ENCODE measurements at places on chromosomes 6 and 20. TPM values are rescaled to one million over a fixed set of nuclear protein-coding genes. Genes with fewer than 3 reads are reported as not detected.

DNA sequence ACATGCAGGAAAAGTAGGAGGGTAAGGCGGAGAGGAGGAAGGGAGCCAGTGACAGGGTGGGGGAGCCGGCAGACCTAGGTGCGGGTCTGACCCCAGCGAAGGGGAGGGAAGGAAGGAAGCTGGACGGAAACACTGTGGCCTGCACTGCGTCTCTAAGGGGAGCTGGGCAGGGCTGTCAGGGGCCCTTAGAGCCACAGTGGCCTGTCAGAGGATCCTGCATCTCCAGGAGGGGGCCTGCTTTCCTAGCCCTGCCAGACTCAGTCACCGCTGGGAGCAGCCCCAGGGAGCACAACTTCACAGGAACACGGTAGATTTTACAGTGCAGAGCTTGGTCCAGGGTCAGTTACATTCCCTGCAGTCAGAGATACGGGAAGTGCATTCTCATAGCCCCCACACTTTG lies 118.2 kb downstream of the PACRG start:
- no peaks in the 10 kb centered on the region for H3K4me1 ChIP-seq
- H3K27me3 ChIP-seq = no peaks in the 10 kb centered on the region
- DNase-seq = no peak

DNA sequence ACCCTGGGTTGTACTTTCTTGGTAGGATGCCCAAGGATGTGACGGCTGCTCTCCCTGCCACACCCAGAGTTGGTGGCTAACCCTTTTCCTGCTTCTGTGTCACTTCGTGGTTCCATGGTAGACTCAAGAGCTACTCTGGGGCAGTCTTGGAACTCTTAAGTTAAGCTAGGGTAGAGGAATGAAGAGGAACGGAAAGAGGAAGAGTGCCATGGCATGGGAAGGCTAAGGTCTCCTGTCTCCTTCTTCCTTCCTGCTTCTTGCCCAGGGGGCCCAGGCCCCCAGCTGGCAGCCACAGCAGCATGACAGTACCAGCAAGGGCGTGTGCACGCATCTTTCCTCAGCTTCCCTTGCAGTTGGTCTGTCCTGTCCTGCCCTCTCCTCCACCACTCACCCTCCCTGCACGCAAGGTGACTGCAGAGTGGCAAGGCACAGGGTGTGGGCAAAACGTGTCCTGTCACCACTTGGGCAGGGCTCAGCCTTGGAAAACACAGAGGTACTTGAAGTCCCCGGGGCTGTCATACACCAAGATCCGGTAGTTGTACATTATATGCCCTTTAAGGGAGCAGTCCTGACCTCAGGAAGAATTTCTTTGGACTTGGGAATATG lies 39.8 kb upstream of the TGM3 start:
- DNase-seq = peak; percentile 26
- no peaks in the 10 kb centered on the region for H3K36me3 ChIP-seq
- peaks cover 14% of the 10 kb centered on the region for H3K4me1 ChIP-seq
- H3K4me3 ChIP-seq = no peak overlapping the region
- peak overlapping the region; percentile 51 for H3K27ac ChIP-seq

- no peaks in the 10 kb centered on the region for H3K27me3 ChIP-seq
- H3K36me3 ChIP-seq = no peaks in the 10 kb centered on the region
- no peak for DNase-seq
- no peak overlapping the region for H3K4me3 ChIP-seq
- H3K4me1 ChIP-seq = no peaks in the 10 kb centered on the region
These were observed 925.0 kb upstream of the MAN1A1 start for GRCh38 chr6:120274547-120274946.

DNA sequence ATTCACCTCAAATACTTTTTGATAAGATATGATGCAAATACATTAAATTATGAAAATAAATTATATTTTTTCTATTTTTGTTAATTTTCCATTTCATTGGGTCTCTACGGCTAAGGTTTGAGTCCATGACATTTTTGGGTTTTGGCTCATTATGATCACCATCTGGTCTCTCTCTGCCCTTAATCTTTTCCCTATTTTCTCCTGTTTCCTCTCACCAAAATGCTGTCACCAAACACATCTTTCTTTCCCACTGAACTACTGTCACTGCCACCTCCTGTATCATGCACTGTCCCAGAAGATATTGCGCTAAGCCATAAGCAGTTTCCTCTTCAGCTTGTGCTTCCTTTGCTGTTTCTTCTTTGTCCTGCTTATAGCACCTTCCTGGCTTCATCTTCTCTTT lies 42.0 kb upstream of the OGFRL1 start:
- H3K4me3 ChIP-seq = no peak overlapping the region
- no peaks in the 10 kb centered on the region for H3K36me3 ChIP-seq
- peaks cover 3% of the 10 kb centered on the region for H3K27me3 ChIP-seq

GRCh38 chr6:1766654-1767053 lies 156.9 kb downstream of the FOXC1 start:
- no peak for DNase-seq
- H3K4me3 ChIP-seq = no peak overlapping the region
- peaks cover 2% of the 10 kb centered on the region for H3K36me3 ChIP-seq
- H3K27me3 ChIP-seq = peaks cover 2% of the 10 kb centered on the region
- no peak overlapping the region for H3K27ac ChIP-seq

GRCh38 chr6:162713974-162714780 lies 13.4 kb downstream of the PRKN start:
- no peak for DNase-seq
- H3K4me3 ChIP-seq = no peak overlapping the region
- H3K36me3 ChIP-seq = no peaks in the 10 kb centered on the region
- no peaks in the 10 kb centered on the region for H3K4me1 ChIP-seq
- H3K27ac ChIP-seq = no peak overlapping the region
- no peaks in the 10 kb centered on the region for H3K27me3 ChIP-seq

DNA sequence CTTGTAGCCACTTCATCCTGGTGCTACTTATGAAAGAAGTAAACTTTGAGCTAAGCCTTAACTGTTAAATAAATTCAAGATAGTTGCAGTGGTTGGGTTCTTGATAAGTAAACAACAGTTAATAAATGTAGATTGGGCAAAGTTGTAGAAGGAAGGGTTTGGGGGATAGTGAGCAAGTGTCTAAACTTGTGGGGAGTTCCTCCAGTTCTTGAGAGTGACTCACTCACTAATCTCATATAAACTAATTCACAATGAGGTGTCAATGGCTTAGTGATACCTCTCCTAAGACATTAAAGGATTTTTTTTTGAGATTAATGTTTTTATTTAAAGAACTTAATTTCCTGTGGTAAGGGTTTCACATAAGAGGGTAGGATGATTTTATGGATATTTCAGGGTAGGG lies 507.4 kb downstream of the BMP2 start:
- no peak overlapping the region for H3K27ac ChIP-seq
- no peak for DNase-seq
- no peaks in the 10 kb centered on the region for H3K27me3 ChIP-seq
- no peak overlapping the region for H3K4me3 ChIP-seq

- peaks cover 11% of the 10 kb centered on the region for H3K4me1 ChIP-seq
- DNase-seq = no peak
- H3K27me3 ChIP-seq = no peaks in the 10 kb centered on the region
- H3K36me3 ChIP-seq = no peaks in the 10 kb centered on the region
- no peak overlapping the region for H3K27ac ChIP-seq
- H3K4me3 ChIP-seq = no peak overlapping the region
These were observed 184.0 kb downstream of the PDE7B start for GRCh38 chr6:136035378-136036070.

- H3K36me3 ChIP-seq = no peaks in the 10 kb centered on the region
- no peak overlapping the region for H3K4me3 ChIP-seq
- no peak for DNase-seq
- H3K27me3 ChIP-seq = no peaks in the 10 kb centered on the region
These were observed 356.8 kb downstream of the TAF4 start for GRCh38 chr20:61708891-61709290.

GRCh38 chr20:45206725-45207124 lies at the start of gene SEMG1:
Gene SEMG1, plus strand, starts transcription at chr20:45207033. Its CDS starts 21 bp downstream, at chr20:45207054.
- H3K27me3 ChIP-seq = peaks cover 30% of the 10 kb centered on the region
- no peaks in the 10 kb centered on the region for H3K36me3 ChIP-seq
- DNase-seq = no peak
- H3K4me1 ChIP-seq = no peaks in the 10 kb centered on the region
- H3K27ac ChIP-seq = no peak within 1 kb of the TSS

DNA sequence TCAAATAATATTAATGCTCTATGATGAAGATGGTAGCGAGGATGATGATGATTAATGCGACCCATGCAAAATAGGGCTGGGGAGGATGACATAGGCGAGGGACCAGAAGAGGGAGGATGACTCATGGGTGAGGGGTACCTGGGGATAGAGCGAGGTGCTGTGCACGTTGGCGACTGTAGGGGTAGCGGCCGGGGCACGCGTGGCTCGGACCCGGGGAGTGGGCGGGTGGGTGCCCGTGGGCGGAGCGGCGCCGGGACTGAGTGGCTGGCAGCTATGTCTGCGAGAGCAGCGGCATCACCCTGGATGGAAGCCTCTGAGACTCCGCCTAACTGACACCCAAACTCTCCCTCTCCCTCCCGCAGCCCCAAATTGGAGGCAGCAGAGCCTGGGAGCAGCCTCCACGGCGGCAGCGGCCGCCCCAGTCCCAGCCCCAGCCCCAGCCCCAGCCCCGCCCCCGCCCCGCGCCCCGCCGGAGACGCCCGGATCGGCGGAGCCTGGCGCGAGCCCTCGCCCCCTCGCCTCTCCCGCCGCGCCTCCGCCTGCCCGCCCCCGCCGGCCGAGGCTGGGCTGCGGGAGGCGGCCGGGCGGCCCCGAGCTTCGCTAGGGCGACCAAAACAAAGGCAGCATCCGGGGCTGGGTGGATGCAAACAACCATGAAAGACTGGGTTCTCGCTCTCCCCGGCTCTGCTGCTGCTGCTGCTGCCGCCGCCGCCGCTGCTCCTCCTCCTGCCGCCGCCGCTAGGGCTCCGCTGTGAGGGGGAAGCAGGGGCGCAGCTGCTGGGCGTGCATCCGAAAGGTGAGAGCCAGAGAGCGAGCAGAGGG lies at the start of gene RIMS1:
RIMS1 (plus strand) TSS at position 367 of the 822 bp plus-strand sequence. CDS start 474 bp downstream, outside the sequence.
- DNase-seq = no peak
- H3K27ac ChIP-seq = no peak within 1 kb of the TSS
- peaks cover 3% of the 10 kb centered on the region for H3K4me1 ChIP-seq
- peaks cover 2% of the 10 kb centered on the region for H3K36me3 ChIP-seq
- H3K4me3 ChIP-seq = no peak within 1 kb of the TSS

- H3K4me3 ChIP-seq = no peak overlapping the region
- H3K36me3 ChIP-seq = no peaks in the 10 kb centered on the region
- H3K27ac ChIP-seq = no peak overlapping the region
- H3K27me3 ChIP-seq = no peaks in the 10 kb centered on the region
- no peaks in the 10 kb centered on the region for H3K4me1 ChIP-seq
These were observed 1061.8 kb upstream of the CITED2 start for GRCh38 chr6:140436023-140436811.

GRCh38 chr6:36929607-36930006 lies 24.9 kb upstream of the PI16 start:
- H3K27ac ChIP-seq = no peak overlapping the region
- peaks cover 9% of the 10 kb centered on the region for H3K36me3 ChIP-seq
- H3K4me1 ChIP-seq = peaks cover 22% of the 10 kb centered on the region
- H3K4me3 ChIP-seq = no peak overlapping the region
- no peak for DNase-seq

GRCh38 chr6:136920216-136920615 lies 1.9 kb upstream of the SLC35D3 start:
- peaks cover 29% of the 10 kb centered on the region for H3K4me1 ChIP-seq
- DNase-seq = peak; percentile 21
- H3K27me3 ChIP-seq = peaks cover 56% of the 10 kb centered on the region
- peak overlapping the region; percentile 68 for H3K4me3 ChIP-seq
- no peaks in the 10 kb centered on the region for H3K36me3 ChIP-seq

- peak overlapping the region; percentile 5 for H3K4me3 ChIP-seq
- peaks cover 24% of the 10 kb centered on the region for H3K4me1 ChIP-seq
- H3K36me3 ChIP-seq = peaks cover 43% of the 10 kb centered on the region
- no peak for DNase-seq
These were observed 34.3 kb downstream of the FYN start for GRCh38 chr6:111838749-111839484.

DNA sequence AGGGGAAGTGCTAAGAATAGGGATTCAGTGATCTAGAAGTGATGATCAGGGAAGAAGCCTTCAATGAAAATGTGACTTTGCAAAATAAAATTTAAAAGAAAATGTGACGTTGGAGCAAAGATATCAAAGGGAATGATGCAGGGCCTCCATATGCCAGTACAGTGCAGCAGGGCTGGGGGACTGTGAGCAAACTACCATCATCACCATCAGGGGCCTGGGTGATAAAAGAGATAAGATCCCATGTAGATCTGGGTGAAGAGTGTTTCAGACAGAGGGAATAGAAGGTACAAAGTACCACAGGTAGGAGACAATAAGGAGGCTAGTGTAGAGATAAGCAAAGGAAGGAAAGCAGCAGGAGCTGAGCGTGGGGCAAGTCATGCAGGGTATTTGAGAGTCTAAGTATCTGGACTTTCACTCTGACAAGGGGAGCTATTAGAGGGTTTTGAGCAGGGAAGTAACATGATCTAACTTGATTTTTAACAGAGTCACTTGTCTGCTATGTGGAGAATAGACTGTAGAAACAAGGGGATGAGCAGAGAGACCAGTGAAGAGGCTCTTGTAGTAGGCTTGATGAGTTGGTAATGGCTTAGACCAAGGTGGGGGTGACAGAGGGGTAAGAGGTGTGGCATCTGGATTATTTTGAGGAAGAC lies 295.6 kb downstream of the ZFAND3 start:
- no peak for DNase-seq
- H3K36me3 ChIP-seq = peaks cover 10% of the 10 kb centered on the region
- no peak overlapping the region for H3K27ac ChIP-seq

DNA sequence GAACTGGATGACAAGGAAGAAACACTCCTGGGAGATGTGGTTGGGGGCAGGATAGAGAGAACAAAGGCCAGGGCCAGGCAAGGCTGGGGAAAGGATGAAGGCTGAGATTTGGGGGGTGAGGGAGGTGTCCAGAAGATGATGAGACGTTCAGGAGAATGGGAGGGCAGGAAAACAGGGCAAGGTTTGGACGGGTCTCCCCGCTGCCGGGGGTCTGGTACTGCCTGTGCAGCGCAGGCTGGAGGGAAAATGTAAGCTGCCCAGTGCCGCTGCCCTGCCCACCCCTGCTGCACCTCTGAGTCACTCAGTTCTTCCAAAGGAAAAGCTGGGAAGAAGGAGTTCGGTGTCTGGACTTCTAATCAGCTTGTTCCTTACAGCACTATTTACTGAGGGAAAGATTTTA lies 130.9 kb downstream of the DTNBP1 start:
- DNase-seq = no peak
- H3K4me1 ChIP-seq = peaks cover 4% of the 10 kb centered on the region

- peak; percentile 28 for DNase-seq
- H3K27me3 ChIP-seq = no peaks in the 10 kb centered on the region
These were observed 264.9 kb downstream of the HIVEP2 start for GRCh38 chr6:142679907-142680700.

GRCh38 chr20:31707994-31708735 lies 14.5 kb downstream of the BCL2L1 start:
- H3K27ac ChIP-seq = peak overlapping the region; percentile 63
- H3K27me3 ChIP-seq = no peaks in the 10 kb centered on the region
- DNase-seq = no peak
- no peak overlapping the region for H3K4me3 ChIP-seq
- H3K36me3 ChIP-seq = peaks cover 70% of the 10 kb centered on the region
- H3K4me1 ChIP-seq = peaks cover 67% of the 10 kb centered on the region

GRCh38 chr6:40541556-40542174 lies 45.5 kb downstream of the LRFN2 start:
- no peaks in the 10 kb centered on the region for H3K36me3 ChIP-seq
- H3K27ac ChIP-seq = no peak overlapping the region
- H3K4me1 ChIP-seq = no peaks in the 10 kb centered on the region
- H3K27me3 ChIP-seq = peaks cover 2% of the 10 kb centered on the region
- H3K4me3 ChIP-seq = no peak overlapping the region
- DNase-seq = no peak

The DDX43 gene
- 0.66 TPM for total RNA-seq

The GSTA2 gene
- not detected for total RNA-seq

The PRICKLE4 gene
- 0.40 TPM for total RNA-seq

The DNAH8 gene
- total RNA-seq = not detected

The RAET1G gene
- not detected for total RNA-seq

The BPIFB2 gene
- not detected for total RNA-seq

The REPS1 gene
- total RNA-seq = 45.2 TPM

The RIPPLY2 gene
- total RNA-seq = not detected

The GPLD1 gene
- total RNA-seq = 0.45 TPM

The LHFPL5 gene
- not detected for total RNA-seq

The RFX6 gene
- not detected for total RNA-seq

The OR11A1 gene
- not detected for total RNA-seq

Measured in activated CD8-positive, alpha-beta T cell treated with anti-CD3 and anti-CD28 coated beads, Interleukin-2, amount 10 ng/mL, durations not matched to agents 7 days and 5 days (primary cell).